ENCODE measurements at places on chromosomes 16 and 17.

GRCh38 chr17:61410141-61411010 is 10.7 kb downstream of the TBX2 start:
- peaks cover 14% of the 10 kb centered on the region for H3K4me1 ChIP-seq
- DNase-seq, result peak; percentile 55
- peaks cover 56% of the 10 kb centered on the region for H3K27me3 ChIP-seq
- no peak overlapping the region for H3K4me3 ChIP-seq

DNA sequence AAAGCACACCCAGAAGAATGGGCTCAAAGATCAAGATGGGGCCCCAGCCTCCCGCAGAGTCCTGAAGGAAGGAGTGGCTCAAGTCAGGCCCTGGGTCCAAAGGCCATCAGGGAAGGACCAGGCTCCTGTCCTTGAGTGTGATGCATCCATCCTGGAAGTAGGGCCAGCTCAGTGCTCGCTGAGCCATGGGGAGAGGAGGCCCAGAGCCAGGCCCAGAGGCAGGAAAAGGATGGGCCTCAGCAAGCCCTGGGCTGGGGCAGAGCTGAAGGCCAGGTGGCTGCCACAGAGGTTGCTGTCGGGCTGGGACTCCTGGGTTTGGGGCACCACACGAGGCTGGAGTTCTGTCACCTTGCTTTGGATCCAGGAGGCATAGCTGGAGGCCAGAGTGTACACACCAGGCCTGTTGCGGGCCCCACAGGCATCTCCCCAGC is 3.7 kb downstream of the PRSS8 start:
- H3K36me3 ChIP-seq, result no peaks in the 10 kb centered on the region
- H3K27me3 ChIP-seq, result no peaks in the 10 kb centered on the region
- no peaks in the 10 kb centered on the region for H3K4me1 ChIP-seq
- no peak overlapping the region for H3K27ac ChIP-seq
- no peak for DNase-seq
- H3K4me3 ChIP-seq, result no peak overlapping the region

- H3K4me3 ChIP-seq, result no peak overlapping the region
- H3K36me3 ChIP-seq, result no peaks in the 10 kb centered on the region
- peaks cover 10% of the 10 kb centered on the region for H3K4me1 ChIP-seq
- peak; percentile 76 for DNase-seq
- H3K27ac ChIP-seq, result no peak overlapping the region
These were observed 5.5 kb upstream of the KIF22 start for GRCh38 chr16:29784901-29785500.

DNA sequence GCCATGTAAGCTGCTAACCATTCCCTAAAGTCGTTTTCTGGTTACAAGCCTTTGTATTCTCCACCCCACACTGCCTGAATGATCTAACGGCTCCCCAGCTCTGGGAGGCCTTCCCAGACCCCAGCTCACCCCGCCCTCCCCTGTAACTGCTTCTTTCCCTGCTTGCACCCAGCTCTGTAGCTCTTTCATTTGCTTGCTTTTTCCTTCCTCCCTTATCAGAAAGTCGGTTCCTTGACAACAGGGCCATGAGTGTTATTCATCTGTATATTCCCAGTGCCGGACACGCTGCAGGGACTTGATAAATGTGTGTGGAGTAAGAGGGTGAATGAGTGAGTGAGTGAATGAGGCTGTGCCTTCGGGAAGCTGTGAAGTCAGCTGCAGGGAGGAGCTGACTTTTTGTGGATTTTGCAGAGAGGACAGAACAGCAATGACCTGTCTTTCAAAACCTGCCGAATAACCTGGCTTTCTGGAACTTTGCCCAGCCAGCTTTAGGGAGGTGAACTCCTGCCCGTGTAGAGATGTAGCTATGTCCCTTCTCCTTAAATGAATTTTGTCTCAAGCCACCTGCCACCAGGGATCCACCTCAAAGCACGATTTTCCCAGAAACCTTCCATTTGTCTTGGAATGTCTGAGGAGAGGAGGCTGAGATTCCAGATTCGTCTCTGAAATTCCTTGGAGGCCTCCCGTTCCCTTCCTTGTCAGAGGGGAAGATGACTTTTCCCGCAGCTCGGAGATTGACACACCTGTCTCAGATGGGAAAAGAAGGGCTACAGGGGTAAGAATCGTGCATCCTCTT is 20.0 kb upstream of the CACNG4 start:
- no peak overlapping the region for H3K27ac ChIP-seq
- H3K36me3 ChIP-seq, result no peaks in the 10 kb centered on the region
- no peaks in the 10 kb centered on the region for H3K4me1 ChIP-seq

GRCh38 chr16:79449900-79450299 is 150.6 kb downstream of the MAF start:
- no peaks in the 10 kb centered on the region for H3K4me1 ChIP-seq
- no peaks in the 10 kb centered on the region for H3K36me3 ChIP-seq

DNA sequence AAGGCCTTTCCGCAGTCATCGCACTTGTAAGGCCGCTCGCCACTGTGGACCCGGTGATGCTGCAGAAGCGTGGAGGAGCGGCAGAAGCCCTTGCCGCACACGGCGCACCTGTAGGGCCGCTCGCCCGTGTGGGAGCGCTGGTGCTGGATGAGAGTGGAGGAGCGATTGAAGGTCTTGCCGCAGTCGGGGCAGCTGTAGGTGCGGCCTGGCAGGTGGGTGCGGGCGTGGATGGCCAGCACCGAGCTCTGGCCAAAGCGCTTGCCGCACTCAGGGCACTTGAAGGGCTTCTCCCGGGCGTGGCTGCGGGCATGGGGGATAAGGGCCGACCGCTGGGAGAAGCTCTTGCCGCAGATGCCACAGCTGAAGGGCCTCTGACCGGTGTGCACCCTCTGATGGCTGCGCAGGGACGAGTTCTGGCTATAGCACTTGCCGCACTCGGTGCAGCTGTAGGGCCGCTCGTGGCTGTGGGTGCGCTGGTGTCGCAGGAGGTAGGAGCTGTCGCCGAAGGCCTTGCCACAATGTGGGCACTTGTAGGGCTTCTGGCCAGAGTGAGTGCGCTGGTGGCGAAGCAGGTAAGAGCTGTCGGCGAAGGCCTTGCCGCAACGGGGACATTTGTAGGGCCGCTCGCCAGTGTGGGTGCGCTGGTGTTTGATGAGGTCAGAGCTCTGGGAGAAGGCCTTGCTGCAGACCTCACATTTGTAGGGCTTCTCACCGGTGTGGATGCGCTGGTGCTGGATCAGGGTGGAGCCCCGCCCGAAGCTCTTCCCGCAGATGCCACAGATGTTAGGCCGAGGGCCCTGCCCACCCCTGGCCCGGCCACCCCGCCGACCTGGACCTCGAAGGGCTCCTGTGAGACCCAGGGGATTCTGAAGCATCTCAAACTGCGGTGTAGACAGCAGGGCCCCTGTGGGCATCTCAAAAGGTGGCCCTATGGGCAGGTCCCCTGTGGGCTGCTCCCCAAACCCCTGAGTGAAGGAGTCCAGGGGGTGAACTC is 1.5 kb downstream of the ZNF768 start:
- DNase-seq, result no peak
- H3K27ac ChIP-seq, result no peak overlapping the region
- H3K36me3 ChIP-seq, result no peaks in the 10 kb centered on the region
- no peaks in the 10 kb centered on the region for H3K27me3 ChIP-seq
- no peak overlapping the region for H3K4me3 ChIP-seq
- peaks cover 4% of the 10 kb centered on the region for H3K4me1 ChIP-seq
